ENCODE measurements at places on chromosomes 7 and 10. TPM values are rescaled to one million over a fixed set of nuclear protein-coding genes. Genes with fewer than 3 reads are reported as not detected.

Gene SMARCD3
- total RNA-seq, result 55.5 TPM

Gene PRKAR2B
- 54.6 TPM for total RNA-seq

Gene PODXL
- 35.7 TPM for total RNA-seq

DNA sequence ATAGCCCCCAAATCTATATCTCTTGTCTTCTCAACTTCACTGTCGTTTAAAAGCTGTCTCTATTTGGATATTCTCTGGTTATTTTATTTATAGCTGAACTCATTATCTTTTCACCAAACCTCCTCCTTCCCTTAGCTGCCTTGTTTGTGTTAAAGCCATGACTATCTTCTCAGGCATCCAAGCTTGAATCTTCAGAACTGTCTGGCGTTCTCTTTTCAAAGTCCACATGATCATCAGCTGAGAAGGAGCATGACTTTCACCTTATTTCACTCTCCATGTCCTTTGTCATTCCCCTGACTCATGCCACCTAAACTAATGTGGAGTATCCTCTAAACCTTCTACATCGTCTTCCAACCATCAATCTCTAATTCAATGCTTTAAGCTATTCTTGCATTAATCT lies 5.7 kb upstream of the GLCCI1 start:
- DNase-seq, result no peak

- no peak for DNase-seq
Measured at GRCh38 chr7:100685049-100685605, 8.9 kb downstream of the GIGYF1 start.

GRCh38 chr7:132406039-132406438 lies 170.2 kb downstream of the PLXNA4 start:
- no peak for DNase-seq

Gene TMEM229A
- not detected for total RNA-seq

Gene C7orf57
- 0.60 TPM for total RNA-seq

DNA sequence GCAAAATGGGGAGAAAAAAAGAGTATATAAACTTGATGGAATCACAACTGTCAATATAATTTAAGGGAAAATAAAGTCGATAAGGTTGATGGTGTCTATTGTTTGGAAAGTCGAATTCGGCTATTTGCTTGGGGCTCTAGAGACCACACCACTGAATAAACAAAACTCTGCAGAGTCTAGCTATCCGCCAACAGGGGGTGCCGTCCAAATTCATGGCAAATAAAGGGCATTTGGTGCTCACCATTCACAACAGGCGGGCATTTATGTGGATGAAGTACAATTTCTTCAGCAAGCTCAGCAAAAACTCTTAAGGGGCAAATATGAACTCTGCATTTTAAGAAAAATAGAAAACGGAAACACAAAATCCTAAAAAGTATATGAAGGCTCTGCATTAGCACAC lies 23.3 kb downstream of the CD36 start:
- DNase-seq, result no peak

Gene GSTO2
- 1.3 TPM for total RNA-seq

DNA sequence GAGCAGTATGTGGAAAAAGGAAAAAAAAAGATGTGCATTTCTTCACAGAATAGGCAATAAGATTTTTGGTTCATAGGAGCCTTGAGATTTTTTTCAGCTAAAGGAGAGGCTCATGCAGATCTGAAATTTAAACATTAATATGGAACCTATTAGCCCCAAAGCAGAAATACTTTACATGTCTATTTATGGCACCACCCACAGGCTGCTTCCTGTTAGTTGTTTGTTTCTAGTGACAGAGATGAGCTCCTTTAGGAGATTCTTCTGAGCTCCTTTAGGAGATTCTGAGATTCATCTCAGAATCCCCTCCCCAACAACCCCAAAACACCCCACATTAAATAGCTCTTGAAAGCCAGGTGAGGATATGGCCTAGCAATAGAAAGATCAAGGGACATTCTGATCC lies 27.9 kb upstream of the HPS1 start:
- DNase-seq, result no peak

DNA sequence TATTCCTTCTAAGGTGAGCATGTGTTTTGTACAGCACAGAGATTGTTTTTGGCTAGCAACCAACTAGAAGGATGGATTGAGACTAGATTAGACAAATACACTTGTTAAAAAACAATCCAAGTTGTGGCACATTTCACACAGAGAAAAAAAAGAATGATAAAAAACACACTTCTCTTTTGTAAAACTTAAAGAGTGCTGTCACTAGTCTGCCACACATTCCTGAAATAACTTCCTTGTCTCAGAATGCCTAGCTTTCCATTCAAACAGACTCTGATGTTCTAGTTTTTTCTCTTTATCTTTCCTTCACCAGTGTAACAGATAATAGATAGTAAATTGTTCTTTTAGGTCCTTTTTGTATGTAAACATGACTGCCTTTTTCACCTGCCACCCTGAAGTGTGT lies 11.4 kb downstream of the DLD start:
- no peak for DNase-seq

- DNase-seq, result no peak
Measured at GRCh38 chr7:111408724-111409123, 153.6 kb downstream of the IMMP2L start.

DNA sequence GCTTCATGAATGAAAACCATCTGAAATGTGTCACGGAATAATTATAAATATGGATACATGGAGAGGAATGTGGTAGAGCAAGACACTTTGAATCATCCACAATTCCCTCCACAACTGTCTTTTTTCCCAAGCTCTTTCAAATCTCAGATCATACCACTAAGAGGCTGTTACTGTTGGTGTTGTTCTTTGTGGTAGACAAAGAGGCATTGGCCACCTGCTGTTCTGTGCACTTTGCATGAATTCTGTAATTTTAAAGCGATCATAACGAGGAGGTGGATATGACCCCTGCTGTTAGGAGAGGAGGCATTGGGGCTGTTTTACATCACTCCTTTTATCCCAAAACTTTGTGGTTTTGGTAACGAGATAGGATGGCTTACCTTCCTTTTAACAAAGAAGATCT lies 141.2 kb upstream of the KLF6 start:
- no peak for DNase-seq

DNA sequence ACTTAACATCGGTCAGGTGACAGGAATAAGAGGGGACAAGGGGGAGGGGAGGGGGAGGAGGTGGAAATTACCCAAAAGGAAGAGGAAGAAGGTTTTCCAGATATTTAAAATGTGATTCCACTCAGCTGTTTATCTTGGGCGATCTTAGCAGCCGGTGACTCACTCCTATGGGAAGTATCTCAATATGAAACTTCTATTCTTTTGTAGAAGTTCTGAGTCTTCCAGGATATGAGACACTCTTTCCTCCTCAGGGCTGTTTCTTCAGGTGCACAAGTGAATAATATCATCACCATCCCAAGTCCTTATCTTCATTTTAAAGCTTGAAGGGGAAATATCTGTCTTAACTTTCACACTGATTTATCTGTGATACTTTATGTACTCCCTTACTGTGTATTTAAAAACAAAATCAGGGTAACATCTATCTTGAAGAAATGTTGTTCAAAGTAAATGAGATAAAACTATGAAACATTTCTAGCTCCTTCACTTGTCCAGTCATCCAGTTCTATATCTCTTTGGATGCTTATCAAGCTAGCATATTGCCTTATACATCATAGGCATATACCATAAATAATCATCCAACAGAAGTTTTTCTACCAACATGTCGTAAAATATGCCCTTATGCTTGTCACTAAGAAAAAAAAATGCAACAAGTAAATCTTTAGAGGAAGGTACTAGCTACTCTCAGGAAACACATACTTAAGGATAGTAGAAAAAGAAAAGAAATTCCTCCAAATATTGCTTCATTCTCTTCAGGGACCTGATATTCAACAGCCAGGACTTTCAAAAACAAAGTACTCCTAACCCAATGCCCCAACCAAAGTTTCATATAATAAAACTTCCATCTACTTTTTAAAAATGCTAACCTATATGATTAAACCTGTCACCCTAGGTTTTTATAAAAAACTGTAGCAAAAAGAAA lies 13.7 kb downstream of the DOCK4 start:
- no peak for DNase-seq

DNA sequence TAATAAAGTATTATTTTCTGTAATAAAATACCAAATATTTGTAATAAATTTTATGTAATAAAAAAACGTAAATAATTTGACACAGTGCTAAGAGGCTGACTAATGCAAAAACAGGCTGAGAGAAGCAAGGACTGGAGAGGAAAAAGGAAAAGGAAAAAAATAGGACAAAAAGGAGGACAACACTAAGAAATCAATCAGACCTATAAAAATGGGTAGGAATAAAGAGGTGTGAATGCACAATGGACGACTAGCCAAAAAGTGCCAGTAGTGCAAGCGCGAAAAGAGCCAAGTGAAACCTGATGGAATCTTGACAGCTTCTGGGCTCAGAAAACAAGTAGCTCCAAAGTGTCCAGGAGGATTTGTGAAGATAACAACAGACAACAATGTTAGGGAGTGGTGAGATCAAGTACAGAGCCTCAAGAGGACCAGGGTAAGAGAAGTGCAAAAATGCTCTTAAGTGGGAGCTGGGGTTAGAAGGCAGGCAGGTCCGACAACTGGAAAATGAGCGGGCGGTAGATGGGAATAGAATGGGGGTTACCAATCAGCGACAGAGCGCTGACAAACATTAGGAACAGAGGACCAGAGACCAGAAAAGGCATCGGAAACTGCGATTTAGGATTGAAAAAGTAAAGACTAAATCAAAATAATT lies 1.2 kb downstream of the BRAF start:
- DNase-seq, result no peak

Gene CDC14C
- not detected for total RNA-seq

GRCh38 chr7:139730746-139731612 lies 46.8 kb downstream of the HIPK2 start:
- no peak for DNase-seq

Gene CYP3A7
- total RNA-seq, result not detected

GRCh38 chr7:32256376-32256775 lies 186.2 kb upstream of the PDE1C start:
- DNase-seq, result no peak

DNA sequence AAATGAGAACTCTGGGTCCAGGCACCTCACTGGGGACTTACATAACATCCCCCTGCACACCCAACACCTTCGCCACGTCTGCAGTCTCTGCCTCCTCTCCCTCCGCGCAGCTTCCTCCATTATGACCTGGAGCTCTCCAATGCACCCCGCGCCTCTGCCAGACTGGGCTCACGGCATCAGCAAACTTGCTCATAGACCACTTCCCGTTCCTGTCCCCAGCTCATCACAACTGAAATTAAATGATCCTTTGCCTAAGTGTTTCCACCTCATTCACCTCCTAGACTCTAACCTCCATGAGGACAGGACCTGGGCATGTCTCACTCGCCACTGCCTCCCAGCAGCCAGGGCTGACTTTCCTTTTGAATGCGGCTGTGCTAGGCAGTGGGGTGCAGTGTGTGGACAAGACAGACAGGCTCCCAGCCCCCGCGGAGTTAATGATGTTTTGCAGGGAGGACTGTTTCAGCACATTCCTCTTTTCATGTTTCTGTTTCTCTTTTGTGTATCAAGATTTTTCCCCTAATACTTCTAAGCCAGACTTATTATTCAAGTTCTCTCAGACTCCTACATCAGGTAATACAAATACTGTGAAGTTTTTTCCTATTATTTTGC lies 18.8 kb downstream of the CHST15 start:
- no peak for DNase-seq

Gene TMEM243
- total RNA-seq, result 52.7 TPM

GRCh38 chr10:105241254-105241653 lies 600.2 kb downstream of the SORCS3 start:
- no peak for DNase-seq

Gene CDH23
- 20.1 TPM for total RNA-seq

DNA sequence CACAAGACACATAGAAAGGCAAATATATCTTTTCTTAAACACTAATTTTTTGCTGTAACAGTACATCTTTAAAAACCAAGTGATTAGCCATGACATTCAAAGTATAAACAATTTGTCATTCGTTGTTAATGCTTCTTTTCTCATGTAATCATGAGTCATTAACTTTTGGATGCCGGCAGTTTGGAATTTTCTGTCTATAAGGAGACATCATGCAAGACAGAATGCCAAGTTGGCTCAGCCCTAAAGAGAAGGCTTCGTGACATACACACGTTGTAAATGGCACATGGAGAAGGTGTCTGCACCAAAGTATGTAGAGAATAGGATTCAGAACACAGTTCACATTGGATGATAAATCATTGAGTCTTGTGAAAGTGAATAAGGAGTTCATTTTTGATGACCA lies 35.9 kb downstream of the CCDC3 start:
- no peak for DNase-seq

DNA sequence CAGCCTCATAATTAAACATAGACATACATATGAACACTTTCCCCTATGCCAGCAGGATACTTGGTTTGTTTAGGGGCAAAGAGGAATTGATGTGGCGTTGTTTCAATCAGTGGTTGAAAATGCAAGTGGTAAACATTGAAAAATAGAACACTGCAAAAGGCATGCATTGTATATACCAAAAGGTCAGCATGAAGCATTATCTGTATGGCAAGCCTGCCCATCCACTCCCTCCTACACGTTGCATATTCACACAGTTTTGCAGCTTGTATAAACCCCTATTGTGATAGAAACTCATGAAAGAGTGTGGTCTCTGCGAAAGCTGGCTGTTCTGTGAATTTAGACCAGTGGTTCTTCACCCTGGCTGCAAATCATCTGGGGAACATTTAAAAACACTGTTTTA lies 17.1 kb downstream of the CAV1 start:
- DNase-seq, result no peak

GRCh38 chr7:28136420-28136819 lies 44.2 kb downstream of the JAZF1 start:
- DNase-seq, result no peak

- DNase-seq, result no peak
Measured at GRCh38 chr7:2882111-2882510, 38.0 kb upstream of the GNA12 start.

DNA sequence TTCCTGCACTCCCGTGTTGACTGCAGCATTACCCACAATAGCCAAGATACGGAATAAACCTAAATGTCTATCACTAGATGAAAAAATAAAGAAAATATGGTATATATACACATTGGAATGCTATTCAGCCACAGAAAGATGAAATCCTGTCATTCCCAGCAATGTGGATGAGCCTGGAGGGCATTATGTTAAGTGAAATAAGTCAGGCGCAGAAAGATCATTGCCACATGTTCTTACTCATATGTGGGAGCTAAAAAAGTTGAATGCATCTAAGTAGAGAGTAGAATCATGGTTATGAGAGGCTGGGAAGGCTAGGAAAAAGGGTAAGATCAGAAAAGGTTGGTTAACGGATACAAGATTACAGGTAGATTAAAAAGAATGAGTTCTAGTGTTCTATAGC lies 219.1 kb upstream of the MKI67 start:
- no peak for DNase-seq

Gene PRKG1
- total RNA-seq, result 35.0 TPM

Gene CTAGE4
- 2.5 TPM for total RNA-seq

Gene ARL4A
- total RNA-seq, result 38.0 TPM

Gene AKR1B1
- total RNA-seq, result 111 TPM

Gene BICC1
- total RNA-seq, result 29.9 TPM

Gene CYP2C19
- total RNA-seq, result not detected

Gene VAX1
- not detected for total RNA-seq
